ENCODE measurements at places on chromosomes 3 and 15.

- no peak for DNase-seq
These were observed 21.5 kb downstream of the CFAP161 start for GRCh38 chr15:81155375-81156218.

- no peak for DNase-seq
These were observed 607.9 kb upstream of the KCNMB2 start for GRCh38 chr3:177928172-177928873.

GRCh38 chr15:49898097-49898496 lies 220.9 kb downstream of the ATP8B4 start:
- DNase-seq = no peak

- DNase-seq = no peak
These were observed 9.8 kb upstream of the ANKDD1A start for GRCh38 chr15:64901914-64902313.

- no peak for DNase-seq
These were observed 102.6 kb upstream of the PRR20G start for GRCh38 chr3:127390365-127391025.

- no peak for DNase-seq
These were observed 82.9 kb upstream of the THBS1 start for GRCh38 chr15:39497759-39498565.
